HT1080 (cell line): ENCODE measurements at places on chromosomes 4 and X.

DNA sequence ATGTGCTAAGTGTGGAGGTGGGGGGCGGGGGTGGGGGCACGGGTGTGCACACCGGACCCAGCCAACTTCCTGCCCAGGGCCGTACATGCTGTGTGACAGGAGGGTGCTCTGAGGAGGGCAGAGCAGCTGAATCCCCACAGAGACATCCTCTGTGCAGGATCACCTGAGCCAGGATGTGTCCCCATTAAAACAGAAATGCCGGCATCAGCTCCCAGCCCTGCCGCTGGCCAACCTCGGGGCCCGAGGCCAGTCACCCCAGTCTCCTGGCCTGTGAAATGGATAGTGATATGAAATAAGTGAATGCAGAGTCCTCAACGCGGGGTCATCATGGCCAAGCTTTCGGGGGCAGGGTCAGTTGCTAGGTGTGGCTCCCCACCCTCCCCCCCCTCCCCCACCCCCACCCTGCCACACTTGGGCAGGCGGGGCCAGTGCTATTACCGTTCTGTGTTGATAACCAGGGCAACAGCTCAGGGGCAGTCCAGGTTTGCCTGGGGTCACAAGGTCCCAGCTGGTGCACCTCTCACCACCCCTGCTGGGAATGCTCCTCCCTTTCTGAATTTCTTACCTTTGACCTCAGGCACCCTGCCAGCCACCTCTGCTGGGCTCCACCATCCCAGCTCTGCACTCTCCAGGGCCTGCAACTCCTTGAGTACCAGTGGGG, 227.2 kb upstream of the PSAPL1 start:
- no peak for DNase-seq

DNA sequence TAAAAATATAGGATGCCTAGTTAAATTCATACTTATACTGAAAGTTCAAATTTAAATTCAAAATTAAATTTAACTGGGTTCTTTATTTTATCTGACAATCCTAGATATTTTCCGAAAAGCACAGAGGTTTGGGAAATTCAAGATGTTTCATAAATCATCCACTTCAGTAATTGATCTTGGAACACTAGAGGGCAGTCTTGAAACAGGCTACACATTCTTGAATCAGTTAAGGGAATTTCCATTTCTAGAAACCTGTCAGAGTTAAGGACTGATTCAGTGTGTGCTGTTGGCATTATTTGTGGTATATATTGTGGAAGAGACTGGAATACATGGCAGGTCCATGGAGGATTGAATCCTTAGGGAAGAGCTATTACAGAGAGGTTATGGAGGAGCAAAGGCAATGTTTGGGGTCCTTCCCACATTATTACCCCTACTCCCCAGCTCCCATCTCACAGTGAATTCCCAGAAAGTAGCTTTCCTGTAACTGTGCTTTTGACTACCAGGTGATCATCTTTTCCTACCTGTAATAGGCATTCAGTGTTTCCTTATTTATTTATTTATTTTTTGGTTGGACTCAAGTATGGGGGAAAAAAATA, 92.9 kb downstream of the EGF start:
- DNase-seq: peak; percentile 53

DNA sequence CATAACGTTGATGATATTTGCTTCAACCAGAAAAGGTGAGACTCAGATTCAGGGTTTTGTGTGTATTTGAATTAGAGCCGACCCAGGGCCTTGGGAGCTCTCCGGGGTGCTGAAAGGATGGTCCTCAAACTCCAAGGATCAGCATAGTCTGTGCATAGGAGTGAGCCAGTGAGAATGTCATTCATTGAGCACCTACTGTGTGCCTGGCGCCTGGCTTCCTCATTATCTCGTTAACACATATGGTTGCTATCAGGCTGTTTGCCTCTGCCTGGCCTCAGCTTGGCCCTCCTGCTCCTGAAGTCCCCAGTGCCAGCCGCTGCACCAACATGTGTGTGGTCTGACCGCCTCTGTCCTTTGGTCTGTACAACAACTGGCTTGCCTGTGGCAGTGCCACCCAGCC, 25.1 kb upstream of the JAKMIP1 start:
- no peak for DNase-seq

GRCh38 chrX:13418126-13419097, 98.6 kb upstream of the ATXN3L start:
- DNase-seq: peak; percentile 54

- DNase-seq: no peak
Measured at GRCh38 chrX:113408843-113409242, 568.2 kb upstream of the AMOT start.

DNA sequence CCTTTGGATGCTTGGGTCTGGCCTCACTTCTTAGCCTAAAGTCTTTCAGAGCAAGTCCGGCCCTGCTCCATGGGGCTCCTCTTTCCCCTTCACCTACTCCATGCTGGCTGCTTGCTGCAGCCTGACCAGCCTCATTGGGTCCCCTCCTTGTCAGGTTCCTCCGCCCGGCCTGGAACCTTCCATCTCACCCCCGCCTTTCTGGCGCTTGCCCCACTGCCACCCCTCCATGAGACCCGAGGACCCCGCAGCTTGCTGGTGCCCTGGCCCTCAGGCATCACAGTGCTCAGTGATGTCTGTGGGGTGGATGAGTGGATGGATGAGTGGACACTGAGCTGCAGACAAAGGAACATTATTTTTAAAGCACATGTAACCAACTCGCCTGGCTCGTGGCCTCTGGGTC, 24.7 kb downstream of the SORCS2 start:
- no peak for DNase-seq

DNA sequence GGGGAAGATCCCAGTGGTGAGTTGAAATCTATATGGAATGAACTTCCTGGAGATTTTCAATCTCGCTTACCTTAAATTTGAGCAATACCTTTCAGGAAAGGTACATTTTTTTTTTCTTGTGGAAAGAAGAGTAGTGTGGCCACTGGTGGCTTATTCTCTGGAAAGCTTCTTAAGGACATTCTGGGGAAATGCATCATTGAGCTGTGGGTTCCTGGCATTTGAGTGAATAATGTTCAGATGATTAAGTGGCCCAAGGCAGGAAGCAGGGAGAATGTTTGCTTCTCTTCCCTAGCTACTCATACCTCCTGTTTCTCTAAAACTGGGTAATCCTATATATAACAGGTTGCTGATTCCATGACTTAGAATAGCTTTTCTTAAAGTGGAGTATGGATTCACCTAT, 31.8 kb downstream of the STAG2 start:
- DNase-seq: peak; percentile 84

- DNase-seq: peak; percentile 5
Measured at GRCh38 chr4:29046186-29046585, 1674.0 kb upstream of the PCDH7 start.

DNA sequence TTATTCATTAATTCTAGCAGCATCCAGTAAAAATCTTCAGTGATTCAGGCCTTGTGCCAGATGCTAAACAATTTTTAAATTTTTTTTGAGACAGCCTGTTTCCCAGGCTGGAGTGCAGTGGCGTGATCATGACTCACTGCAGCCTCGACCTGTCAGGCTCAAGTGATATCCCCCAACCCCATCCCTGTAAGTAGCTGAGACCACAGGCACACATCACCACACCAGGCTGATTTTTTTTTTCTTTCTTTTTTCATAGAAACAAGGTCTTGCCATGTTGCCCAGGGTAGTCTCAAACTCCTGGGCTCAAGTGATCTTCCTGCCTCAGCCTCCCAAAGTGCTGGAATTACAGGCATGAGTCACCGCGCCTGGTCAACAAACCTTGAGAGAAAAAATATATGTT, 705.5 kb downstream of the ARAP2 start:
- DNase-seq: peak; percentile 68

GRCh38 chr4:48958582-48958981, 27.5 kb upstream of the CWH43 start:
- DNase-seq: no peak

GRCh38 chr4:85929961-85930665, 429.7 kb downstream of the MAPK10 start:
- no peak for DNase-seq
